Breast epithelium (tissue), 4 donors: ENCODE measurements at places on chromosomes 5 and 9.
A peak's percentile ranks its signal among the peaks of the same experiment; 100 is the strongest.

DNA sequence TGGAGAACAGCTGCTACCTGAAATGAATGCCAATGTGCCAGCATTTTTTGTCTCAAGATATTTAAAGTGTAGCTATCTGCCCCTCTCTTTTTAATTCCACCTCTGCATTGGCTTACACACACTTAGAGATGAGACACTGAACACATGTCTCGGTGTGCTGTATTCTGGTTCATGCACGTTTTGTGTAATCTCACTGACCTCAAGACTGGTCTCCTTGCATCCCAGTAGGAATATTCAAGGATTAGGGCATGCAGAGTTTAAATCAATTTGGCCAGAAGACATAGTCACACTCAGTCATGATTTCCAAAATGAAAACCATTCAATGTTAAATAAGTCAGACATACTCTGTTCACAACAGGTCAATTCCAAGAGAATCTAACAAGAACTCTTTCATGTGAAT lies 561.8 kb upstream of the TUSC1 start:
- DNase-seq = no peak

DNA sequence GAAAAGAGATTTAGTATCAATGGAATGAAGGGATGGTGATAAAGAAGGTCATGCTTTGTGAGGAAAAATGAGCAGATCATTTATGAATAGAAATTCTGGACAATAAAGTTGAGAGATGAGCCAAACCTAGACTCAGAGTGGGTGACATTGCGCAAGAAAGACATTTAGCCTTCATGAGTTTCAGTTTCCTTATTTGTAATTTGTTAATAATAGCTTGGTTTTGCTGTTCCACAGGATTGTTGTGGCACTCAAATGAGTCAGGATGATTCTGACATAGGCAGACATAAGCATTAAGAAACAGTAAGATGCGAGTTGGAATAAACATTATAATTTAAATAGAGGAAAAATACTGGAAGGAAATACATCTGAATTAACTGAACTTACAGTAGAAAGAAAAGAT lies 34.8 kb downstream of the ITGA2 start:
- DNase-seq = no peak

DNA sequence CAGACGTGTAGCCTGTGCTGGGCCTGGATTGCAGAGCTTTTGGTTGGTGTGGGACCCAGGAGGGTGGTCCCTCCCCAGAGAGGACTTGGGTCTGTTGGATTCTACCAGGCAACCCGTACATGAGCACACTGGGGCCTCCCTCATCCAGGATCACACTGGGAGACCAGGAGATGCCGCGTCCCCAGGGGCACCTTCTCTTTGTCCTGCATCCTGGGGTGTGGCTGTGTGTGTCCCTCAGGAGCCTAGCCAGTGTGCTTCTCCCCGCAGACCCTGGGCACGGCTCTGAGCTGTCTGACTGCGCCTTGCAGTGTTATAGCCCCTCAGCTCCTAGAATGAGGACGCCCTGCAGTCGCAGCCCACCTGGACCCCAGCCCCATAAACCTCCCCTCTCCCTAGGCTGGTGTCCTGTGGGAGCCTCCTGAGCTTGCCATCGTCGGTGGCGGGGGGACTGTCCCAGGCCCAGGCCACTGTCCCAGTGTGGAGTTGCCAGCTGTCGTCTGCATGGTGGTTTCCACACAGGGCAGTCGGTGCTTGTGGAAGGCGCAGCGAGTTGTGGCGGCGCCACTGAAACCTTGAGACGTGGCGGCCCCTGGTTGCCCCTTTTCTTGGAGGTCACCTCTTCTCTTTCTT lies 27.6 kb downstream of the CEP72 start:
- DNase-seq = no peak

DNA sequence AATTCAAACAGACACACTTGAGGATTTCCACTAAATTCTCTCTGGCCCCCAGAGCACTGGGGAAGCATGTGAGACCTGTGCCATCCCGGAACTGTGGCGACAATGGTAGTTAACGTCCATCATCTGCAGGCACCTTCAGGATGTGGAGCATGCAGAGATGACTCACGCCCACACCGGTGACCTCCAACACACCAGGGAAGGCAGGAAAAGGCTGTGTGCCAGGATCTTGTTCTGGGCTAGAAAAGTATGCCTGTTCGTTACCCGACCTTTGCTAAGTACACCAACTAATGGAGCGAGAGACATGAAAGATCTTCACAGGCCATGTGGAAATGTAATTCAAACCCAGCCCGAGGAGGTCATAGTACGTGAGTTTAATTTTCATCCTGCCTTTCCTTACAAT lies 208.8 kb downstream of the MELK start:
- no peak for DNase-seq

DNA sequence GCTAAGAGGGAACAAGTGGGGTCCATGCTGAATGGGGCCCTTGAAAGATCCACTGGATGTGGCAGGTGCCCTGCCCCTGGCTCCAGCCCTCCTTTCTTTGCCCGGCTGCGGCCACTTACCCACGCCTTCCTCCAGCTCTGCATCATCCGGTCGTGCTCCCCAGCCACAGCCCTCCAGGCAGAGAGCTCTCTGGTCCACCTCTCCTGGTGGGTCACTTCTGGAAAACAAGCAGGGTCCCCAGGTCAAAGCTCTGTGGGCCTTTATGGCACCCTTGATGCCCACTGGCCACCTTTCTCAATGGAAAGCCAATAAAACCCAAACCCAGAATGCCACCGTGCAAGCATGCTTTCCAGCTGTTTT lies 45.0 kb downstream of the SECISBP2 start:
- peak; percentile 27 for DNase-seq

- no peak for DNase-seq
Measured at GRCh38 chr5:142506756-142507155, 179.1 kb downstream of the FGF1 start.

- no peak for DNase-seq
Measured at GRCh38 chr5:22258139-22258538, 595.0 kb downstream of the CDH12 start.

- peak; percentile 95 for DNase-seq
Measured at GRCh38 chr5:168365581-168366081, 74.2 kb downstream of the WWC1 start.

GRCh38 chr5:66306105-66306843 lies 162.2 kb downstream of the SREK1 start:
- no peak for DNase-seq
